ENCODE measurements at places on chromosomes 12 and 14. TPM values are rescaled to one million over a fixed set of nuclear protein-coding genes. Genes with fewer than 3 reads are reported as not detected.

DNA sequence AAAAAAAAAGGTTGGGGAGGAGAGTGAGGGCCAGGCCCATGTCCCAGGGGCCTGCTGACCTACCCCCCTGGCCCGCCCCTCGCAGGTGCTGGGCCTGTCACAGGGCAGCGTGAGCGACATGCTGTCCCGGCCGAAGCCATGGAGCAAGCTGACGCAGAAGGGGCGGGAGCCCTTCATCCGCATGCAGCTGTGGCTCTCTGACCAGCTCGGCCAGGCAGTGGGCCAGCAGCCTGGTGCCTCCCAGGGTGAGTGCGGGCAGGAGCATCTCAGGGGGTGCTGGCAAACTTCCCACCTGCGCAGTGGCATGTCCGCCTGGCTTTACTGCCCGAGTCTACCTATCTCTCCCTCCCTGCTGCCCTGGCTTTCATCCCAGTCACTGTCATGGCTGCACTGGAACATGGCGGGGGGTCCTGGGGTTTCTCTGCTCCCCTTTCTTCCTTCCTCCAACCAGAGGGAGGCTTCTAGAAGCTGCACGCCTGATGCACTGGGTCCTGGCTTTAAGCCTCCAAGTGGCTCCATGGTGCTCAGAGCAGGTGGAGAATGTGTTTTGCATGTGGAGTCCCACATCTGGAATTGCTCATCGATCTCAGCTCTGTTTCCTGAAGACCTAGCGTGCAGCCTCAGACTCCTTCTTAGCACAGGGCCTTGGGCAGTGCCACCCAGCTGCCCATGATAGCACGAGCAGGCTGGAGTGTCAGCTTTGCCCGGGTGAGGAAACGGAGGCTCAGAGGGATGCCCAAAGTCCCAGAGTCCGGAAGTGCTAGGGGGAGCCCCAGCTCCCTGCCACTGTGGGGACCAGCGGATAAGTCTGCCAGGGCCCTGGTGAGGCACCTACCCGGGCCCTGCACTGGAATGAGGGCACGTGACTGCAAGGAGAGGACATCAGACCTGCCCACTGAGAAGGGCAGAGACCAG is 46.3 kb downstream of the PHETA1 start:
- H3K27me3 ChIP-seq, result peaks cover 2% of the 10 kb centered on the region
- H3K27ac ChIP-seq, result no peak overlapping the region
- H3K4me1 ChIP-seq, result no peaks in the 10 kb centered on the region
- no peak for DNase-seq
- no peak overlapping the region for H3K4me3 ChIP-seq

- H3K36me3 ChIP-seq, result no peaks in the 10 kb centered on the region
- no peak for DNase-seq
- H3K4me3 ChIP-seq, result no peak overlapping the region
- H3K4me1 ChIP-seq, result no peaks in the 10 kb centered on the region
- H3K27ac ChIP-seq, result no peak overlapping the region
These were observed 72.4 kb upstream of the CHST11 start for GRCh38 chr12:104384141-104384880.

GRCh38 chr14:60225265-60225664 is 23.8 kb upstream of the PPM1A start:
- DNase-seq, result no peak
- H3K4me3 ChIP-seq, result no peak overlapping the region

DNA sequence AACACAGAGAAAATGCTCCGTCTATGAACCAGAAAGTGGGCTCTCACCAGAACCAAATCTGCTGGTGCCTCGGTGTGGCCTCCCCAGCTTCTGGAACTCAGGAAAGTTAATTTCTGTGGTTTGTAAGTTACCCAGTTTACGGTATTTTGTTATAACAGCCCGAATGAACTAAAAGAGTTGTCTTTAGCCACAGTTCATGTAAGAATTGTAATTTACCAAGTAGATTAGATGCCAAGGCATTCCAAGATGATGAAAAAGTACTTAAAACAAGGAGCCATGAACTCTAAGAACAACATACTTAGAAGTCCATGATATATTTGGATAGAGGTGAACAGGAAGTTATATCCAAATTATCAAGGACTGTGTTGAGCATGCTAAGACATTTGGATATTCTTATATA is 259.9 kb upstream of the GARIN6 start:
- no peaks in the 10 kb centered on the region for H3K36me3 ChIP-seq
- no peak overlapping the region for H3K4me3 ChIP-seq
- no peak overlapping the region for H3K27ac ChIP-seq
- no peaks in the 10 kb centered on the region for H3K27me3 ChIP-seq
- DNase-seq, result no peak

- peaks cover 1% of the 10 kb centered on the region for H3K27me3 ChIP-seq
- no peak overlapping the region for H3K27ac ChIP-seq
- no peak overlapping the region for H3K4me3 ChIP-seq
- no peak for DNase-seq
These were observed 45.7 kb downstream of the SSPN start for GRCh38 chr12:26241080-26241479.

DNA sequence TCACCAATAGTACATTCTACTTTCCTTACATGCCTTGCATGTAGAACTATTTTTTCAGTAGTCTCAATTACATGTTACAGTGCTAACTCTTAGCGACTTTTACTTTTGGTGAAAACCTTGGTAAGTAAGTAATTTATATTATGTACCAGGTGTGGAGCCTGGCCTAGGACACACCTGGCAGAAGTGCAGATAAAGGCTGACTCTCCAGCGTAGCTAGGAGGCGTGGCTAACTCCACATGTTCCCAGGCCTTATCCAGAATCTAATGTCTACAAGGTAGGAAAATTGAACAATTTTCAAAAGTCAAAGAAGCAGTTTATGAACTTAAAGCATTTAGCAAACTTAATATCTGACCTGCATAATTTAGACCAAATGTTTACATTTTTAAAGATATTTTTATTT is 157.4 kb downstream of the DHRS2 start:
- H3K4me3 ChIP-seq, result no peak overlapping the region
- H3K27ac ChIP-seq, result no peak overlapping the region
- peaks cover under 1% of the 10 kb centered on the region for H3K27me3 ChIP-seq
- no peaks in the 10 kb centered on the region for H3K4me1 ChIP-seq

DNA sequence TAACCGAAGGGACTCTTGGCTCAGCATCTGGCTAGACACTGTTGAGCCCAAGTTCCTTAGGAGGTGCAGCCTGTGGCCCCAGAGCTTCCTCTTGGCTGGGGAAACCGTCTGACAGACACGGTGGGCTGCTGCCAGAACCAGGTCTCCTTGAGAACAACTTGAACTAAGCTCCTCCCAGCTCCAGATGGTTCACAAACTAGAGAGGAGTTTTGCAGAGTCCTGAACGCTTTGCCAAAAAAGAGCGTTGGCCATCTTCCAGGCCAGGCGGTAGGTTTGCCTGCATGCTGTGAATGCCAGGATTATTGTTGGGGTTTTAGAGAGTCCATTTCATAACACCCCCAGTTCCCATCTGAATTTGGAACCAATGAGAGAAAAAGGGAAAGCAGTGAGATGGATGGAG is 399.8 kb downstream of the RGS6 start:
- no peak for DNase-seq
- H3K27ac ChIP-seq, result no peak overlapping the region
- H3K4me3 ChIP-seq, result no peak overlapping the region
- H3K27me3 ChIP-seq, result peaks cover 2% of the 10 kb centered on the region

GRCh38 chr12:117363953-117364486 is 2.6 kb upstream of the NOS1 start:
- H3K4me3 ChIP-seq, result no peak overlapping the region
- DNase-seq, result peak; percentile 24
- peaks cover 27% of the 10 kb centered on the region for H3K27me3 ChIP-seq
- no peaks in the 10 kb centered on the region for H3K36me3 ChIP-seq

KRT3 gene
- total RNA-seq, result not detected

KRT85 gene
- total RNA-seq, result not detected

DNA sequence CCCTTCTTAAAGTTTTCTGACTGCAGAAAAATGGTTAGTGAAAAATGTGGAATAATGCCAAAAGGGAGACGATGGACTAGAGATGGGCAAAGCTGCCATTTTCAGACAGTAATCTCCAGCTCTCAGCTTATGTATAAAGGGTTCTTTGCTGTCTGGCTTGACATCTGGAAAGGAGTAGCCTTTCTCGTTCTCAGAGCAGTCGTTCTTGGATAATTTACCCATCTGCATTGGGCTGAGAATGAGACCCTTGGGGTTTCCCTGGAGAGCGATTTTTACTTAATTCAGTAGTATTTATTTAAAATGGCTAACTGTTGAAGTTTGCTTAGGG is 1.2 kb downstream of the NUDT4 start:
- H3K27me3 ChIP-seq, result peaks cover 6% of the 10 kb centered on the region
- H3K27ac ChIP-seq, result peak overlapping the region; percentile 95
- DNase-seq, result no peak
- peak overlapping the region; percentile 99 for H3K4me3 ChIP-seq
- H3K36me3 ChIP-seq, result peaks cover 9% of the 10 kb centered on the region

- no peak for DNase-seq
- H3K27me3 ChIP-seq, result peaks cover 2% of the 10 kb centered on the region
- H3K27ac ChIP-seq, result no peak overlapping the region
- H3K4me3 ChIP-seq, result no peak overlapping the region
These were observed 93.9 kb downstream of the GLT1D1 start for GRCh38 chr12:128947209-128947608.

ASPG gene
- 1.2 TPM for total RNA-seq

PTMS gene
- 864 TPM for total RNA-seq

NTS gene
- total RNA-seq, result 79.2 TPM

DNA sequence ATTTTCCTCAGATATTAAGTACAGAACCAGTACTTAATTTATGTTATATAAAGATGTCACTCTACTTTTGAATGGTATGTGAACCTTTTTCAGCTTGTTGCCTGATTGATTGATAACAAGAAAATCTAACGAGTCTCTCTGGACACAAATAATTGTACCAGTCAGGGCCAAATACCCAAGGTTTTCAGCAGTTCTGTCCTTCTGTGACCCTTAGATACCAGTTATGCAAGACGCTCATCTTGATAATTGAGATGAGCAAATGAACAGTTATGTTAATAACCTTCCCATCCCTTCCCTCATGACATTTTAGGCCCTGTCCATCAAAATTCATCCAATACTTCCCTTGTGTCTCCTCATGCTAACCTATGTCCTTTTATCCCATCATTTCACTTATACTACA is 185.9 kb upstream of the G2E3 start:
- H3K27me3 ChIP-seq, result no peaks in the 10 kb centered on the region
- DNase-seq, result no peak
- no peak overlapping the region for H3K27ac ChIP-seq
- no peak overlapping the region for H3K4me3 ChIP-seq
- H3K36me3 ChIP-seq, result no peaks in the 10 kb centered on the region

KRT4 gene
- total RNA-seq, result not detected

GRCh38 chr14:54893151-54893760 is 9.4 kb downstream of the GCH1 start:
- no peak overlapping the region for H3K4me3 ChIP-seq
- H3K4me1 ChIP-seq, result no peaks in the 10 kb centered on the region
- peaks cover 1% of the 10 kb centered on the region for H3K27me3 ChIP-seq
- H3K36me3 ChIP-seq, result no peaks in the 10 kb centered on the region
- H3K27ac ChIP-seq, result no peak overlapping the region

- no peaks in the 10 kb centered on the region for H3K36me3 ChIP-seq
- DNase-seq, result no peak
- H3K4me1 ChIP-seq, result no peaks in the 10 kb centered on the region
These were observed 6.5 kb upstream of the DHRS7 start for GRCh38 chr14:60171690-60172089.

DNA sequence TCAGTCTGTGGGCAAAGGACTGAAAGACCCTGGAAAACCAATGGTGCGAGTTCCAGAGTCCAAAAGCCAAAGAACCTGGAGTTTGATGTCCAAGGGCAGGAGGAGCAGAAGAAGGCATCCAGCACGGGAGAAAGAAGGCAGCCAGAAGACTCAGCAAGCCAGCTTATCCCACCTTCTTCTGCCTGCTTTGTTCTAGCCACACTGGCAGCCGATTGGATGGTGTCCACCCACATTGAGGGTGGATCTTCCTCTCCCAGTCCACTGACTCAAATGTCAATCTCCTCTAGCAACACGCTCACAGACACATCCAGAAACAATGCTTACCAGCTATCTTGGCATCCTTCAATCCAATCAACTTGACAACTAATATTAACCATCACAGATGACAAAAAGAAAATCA is 57.2 kb upstream of the CAPRIN2 start:
- no peak overlapping the region for H3K4me3 ChIP-seq
- no peak for DNase-seq
- no peaks in the 10 kb centered on the region for H3K27me3 ChIP-seq

- no peak for DNase-seq
- no peaks in the 10 kb centered on the region for H3K36me3 ChIP-seq
These were observed 42.7 kb downstream of the DBX2 start for GRCh38 chr12:45008211-45008610.

DNA sequence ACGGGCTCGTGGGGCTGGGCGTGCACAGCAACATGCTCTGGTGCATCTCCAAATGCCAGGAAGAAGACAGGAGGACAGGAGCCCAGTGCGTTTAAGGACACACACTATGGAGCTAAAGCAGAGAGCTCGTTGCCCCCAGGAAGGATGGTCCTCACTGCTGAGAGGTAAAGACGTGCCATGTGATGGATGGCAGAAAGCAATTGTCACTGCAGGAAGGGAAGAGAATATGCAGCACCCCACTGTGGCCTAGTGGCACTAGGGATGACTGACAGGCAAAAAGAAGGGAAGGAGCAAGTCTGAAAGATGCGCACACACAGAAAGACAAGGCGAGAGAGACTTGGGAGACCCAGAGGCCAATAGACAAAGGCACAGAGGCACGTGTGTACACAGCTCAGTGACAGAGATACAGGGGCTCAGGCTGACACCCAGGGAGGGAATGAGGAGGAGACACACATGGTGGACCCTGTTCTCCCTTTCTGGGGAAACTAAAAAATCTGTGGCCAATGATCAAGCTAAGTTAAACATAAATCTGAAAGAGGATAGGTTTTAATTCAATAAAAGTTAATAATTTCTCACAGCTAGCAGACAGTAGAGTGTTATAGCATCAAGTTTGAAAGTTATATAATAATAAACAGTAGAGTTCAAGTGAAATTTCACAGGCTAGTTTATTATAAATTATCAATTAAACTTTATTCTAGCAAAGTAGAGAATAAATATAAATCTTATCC is 78.8 kb downstream of the CRACR2A start:
- H3K36me3 ChIP-seq, result peaks cover 4% of the 10 kb centered on the region
- H3K27me3 ChIP-seq, result no peaks in the 10 kb centered on the region
- no peak overlapping the region for H3K4me3 ChIP-seq
- DNase-seq, result no peak
- no peaks in the 10 kb centered on the region for H3K4me1 ChIP-seq

GRCh38 chr14:68293404-68293803 is 473.8 kb downstream of the RAD51B start:
- DNase-seq, result no peak
- peaks cover 49% of the 10 kb centered on the region for H3K4me1 ChIP-seq
- no peak overlapping the region for H3K4me3 ChIP-seq
- H3K27ac ChIP-seq, result peak overlapping the region; percentile 88
- H3K36me3 ChIP-seq, result peaks cover 5% of the 10 kb centered on the region
